Brain pericyte (primary cell): ENCODE measurements at places on chromosomes 2 and 18.

GRCh38 chr2:29393676-29394075 is 278.5 kb downstream of the CLIP4 start:
- DNase-seq = no peak

GRCh38 chr18:76458522-76459311 is 36.3 kb downstream of the ZNF516 start:
- DNase-seq = no peak

- DNase-seq = no peak
These were observed 267.7 kb downstream of the NBAS start for GRCh38 chr2:15293262-15293937.

DNA sequence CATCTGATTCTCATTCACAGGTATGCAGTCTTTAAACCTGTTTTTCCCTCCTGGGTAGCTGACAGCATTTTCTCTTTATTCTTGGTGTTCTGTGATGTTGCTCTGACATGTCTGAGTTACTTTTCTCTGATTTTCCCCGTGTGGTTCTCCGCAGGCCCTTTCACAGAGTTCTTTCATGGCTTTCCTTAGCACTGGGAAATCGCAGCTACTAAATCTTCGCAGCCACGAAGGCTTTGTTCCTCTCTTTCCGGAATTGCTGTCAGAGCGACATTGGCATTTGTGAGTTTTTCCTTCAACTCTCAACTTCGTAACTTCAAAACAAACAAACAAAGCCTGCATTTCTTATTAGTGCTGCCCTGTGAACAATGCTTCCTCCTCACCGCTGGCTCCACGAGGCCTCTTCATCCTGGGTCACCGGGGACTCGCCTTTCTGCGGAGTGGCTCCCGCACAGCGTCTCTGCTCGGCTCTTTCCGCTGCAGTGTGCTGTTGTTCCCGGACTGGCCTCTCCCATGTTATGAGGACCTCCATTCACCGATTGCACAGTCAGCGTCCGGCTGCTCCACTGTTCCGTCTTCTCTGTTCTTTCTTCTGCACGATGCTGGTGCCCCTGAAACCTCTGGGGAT is 16.1 kb downstream of the COLEC11 start:
- DNase-seq = no peak

DNA sequence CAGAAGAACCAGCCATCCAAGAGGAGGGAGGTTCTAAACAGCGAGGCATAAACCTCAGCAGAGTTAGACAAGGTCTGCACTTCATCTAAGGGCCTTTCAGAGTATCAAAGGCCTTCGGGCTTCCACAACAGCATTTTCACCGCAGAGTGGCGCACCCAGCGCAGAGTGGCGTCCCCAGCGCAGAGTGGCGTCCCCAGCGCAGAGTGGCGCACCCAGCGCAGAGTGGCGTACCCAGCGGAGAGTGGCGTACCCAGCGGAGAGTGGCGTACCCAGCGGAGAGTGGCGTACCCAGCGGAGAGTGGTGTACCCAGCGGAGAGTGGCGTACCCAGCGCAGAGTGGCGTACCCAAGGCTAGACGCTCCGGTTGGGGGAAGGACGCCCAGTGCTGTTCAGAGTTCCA is 137.9 kb downstream of the ZNF516 start:
- no peak for DNase-seq

DNA sequence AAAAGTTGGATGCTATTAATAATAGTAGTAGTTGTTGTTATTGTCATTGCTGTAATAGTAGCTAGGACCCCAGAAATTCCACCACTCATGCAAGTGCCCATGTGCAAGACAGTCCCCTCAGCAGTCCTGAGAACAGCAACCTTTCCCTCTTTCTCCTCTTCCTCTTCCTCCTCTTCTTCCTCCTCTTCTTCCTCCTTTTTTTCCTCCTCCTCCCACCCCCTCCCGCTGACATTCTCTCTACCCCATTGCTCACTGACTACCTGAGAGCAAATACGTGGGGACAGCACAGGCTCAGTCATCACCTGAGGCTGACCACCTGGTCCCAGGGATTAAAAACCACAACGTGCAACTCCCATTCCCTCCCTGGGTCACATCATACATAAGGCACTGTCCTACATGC is 41.8 kb downstream of the SMAD7 start:
- no peak for DNase-seq

- no peak for DNase-seq
These were observed 50.3 kb upstream of the GREB1L start for GRCh38 chr18:21191596-21192307.

DNA sequence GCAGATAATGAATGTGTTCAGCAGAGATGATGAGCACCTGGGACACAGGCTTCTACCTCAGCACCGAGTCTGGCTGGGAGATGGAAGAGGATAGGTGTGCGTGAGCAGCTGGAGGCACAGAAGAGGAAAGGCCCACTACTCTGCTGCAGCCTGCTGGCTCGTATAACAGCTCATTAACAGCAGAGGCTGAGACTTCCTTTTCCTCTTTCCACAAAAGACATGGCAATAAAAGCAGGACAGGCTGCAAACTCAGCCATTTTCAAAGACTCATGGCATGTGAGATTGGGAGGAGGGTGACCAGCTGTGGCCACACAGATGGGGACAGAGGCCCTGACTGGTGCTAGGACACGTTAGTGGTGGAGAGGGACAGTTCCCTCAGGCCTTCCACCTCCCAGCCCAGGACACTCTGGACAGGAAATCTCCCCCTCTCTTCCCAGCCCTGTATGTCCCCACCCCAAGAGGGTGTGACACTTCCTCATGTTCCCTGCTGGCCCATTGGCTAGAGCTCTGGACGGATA is 60.3 kb downstream of the CACNB4 start:
- DNase-seq = no peak

GRCh38 chr2:1586923-1587840 is 157.1 kb downstream of the PXDN start:
- DNase-seq = no peak

- no peak for DNase-seq
These were observed 26.2 kb downstream of the PTPRM start for GRCh38 chr18:7593218-7593819.

GRCh38 chr18:79510731-79511241 is 115.1 kb downstream of the NFATC1 start:
- no peak for DNase-seq

GRCh38 chr2:145157036-145157675 is 637.2 kb upstream of the ZEB2 start:
- DNase-seq = no peak

- no peak for DNase-seq
These were observed 239.1 kb downstream of the ICOS start for GRCh38 chr2:204175552-204176271.

DNA sequence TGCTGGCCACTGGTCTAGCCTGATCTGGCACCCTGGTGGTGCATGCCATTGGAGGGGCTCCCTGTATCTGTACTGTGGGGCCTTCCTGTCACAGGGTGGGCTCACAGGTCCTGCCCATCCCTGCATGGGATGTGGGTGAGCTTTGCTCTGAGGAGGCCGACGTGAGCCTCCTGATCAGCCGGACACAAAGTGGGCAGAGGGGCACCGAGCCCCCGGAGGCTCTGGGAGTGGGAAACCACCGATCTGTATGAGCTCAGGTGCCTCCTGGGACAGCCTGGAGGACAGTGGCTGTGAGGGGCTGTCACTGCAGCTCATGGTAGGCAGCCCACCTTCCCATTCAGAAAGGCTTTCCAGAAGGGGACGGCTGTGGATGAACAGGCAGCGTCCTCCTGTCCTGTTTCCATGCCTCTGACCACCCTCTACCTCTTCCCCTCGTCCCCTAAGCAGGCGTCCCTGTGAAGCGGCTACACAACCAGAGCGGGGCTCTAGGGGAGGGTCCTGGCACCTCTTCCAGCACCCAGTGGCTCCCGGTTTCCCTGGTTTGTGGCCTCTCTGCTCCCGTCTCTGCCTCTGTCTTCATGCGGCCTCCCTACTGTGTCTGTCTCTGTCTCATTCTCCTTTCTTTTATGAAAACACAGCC is 112.5 kb upstream of the OTOS start:
- DNase-seq = no peak

- no peak for DNase-seq
These were observed 56.5 kb downstream of the SEPTIN10 start for GRCh38 chr2:109557309-109557708.

DNA sequence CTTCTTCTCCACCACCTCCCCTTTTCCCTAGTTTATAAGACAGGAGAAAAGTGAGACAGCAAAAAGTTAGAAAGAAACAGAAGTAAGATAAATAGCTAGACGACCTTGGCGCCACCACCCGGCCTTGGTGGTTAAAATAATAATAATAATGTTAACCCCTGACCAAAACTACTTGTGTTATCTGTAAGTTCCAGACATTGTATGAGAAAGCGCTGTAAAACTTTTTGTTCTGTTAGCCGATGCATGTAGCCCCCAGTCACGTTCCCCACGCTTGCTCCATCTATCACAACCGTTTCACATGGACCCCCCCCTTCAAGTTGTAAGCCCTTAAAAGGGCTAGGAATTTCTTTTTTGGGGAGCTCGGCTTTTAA is 1.5 kb upstream of the BUB1 start:
- no peak for DNase-seq

GRCh38 chr2:69306822-69307578 is 80.0 kb downstream of the GFPT1 start:
- no peak for DNase-seq

- no peak for DNase-seq
These were observed 95.4 kb downstream of the CTAGE1 start for GRCh38 chr18:22322243-22322691.

GRCh38 chr2:238139196-238140039 is 950 bp downstream of the KLHL30 start:
- no peak for DNase-seq

GRCh38 chr2:96142217-96143113 is 2.8 kb downstream of the DUSP2 start:
- no peak for DNase-seq

DNA sequence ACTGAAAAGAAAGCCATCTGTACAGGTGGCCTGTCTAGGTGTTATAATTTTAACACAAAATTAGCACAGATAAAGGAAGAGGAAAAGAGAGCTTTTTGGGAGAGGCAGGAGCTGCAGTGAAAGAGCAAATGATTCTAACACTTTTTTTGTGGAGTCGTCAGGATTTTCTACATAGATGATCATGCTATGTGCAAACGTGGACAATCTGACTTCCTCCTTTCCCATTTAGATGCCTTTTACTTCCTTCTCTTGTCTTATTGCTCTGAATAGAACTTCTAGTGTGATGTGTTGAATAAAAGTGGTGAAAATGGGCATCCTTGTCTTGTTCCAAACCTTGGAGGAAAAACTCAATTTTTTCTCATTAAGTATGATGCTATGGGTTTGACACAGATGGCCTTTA is 334.5 kb downstream of the NBAS start:
- DNase-seq = no peak

- DNase-seq = no peak
These were observed 80.5 kb upstream of the KCNH7 start for GRCh38 chr2:162919111-162919510.

- DNase-seq = no peak
These were observed 106.0 kb downstream of the DTNB start for GRCh38 chr2:25567406-25567805.

DNA sequence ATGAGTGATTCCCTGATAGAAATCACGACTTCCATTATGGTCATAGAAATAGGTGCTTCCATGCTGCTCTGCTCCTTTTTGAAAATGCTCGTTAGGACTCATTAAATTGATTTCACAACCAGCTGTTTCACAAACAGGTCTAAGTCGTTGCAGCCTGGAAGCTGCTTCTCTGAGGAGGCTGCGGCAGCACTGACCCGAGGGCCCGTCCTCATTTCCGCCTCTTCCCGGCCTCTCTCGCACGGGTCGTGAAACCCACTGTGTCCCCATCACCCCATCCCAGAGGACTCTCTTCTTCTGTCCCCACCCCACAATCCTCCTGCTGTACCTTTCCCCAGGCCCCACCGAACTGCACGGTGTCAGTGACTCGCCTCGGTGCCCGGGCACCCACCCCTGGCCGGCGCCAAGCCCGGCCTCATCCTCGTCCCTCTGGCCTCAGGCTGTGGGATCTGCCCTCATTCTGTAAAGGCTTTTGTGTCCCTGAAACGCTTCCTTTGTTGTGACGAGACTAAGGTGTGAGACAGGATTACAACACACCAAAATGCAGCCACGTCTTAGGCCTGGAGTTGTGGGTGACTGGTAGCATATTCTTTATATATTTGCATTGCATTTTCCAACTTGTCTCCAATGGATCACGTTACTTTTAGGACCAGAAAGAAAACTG is 112.7 kb upstream of the CTDP1 start:
- no peak for DNase-seq

- no peak for DNase-seq
These were observed 72.9 kb downstream of the BIN1 start for GRCh38 chr2:127034051-127034450.

DNA sequence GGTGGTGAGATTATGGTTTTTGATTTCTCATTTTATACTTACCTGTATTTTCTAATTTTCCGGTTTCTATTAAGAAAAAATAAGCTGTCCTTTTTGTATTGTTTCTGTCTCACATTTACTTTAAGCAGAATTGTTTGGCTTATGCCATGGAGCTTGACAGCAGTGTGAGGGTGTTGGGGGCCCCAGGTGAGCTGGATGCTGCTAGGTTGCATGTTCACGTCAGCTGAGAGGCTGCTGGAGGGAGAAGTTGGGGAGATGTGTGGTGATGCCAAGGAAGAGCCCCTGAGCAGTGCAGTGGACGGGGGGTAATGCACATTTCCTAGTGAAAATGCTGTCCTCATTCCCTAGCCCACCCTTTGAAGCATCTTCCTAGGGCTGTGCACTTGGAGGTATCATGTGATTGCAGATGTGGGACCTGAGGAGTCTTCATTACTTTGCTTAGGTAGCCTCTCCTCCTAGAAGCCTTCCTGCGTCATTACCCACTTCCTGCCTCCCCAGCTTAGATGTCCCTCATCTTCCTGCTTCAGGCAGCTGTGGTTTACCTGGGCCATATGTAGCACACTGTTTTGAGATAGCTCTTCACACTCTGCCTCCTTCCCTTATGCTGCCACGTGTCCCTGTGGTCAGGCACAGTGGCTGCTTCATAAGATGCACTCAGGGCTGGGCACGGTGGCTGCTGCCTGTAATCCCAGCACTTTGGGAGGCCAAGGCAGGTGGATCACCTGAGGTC is 16.2 kb downstream of the ATG16L1 start:
- DNase-seq = no peak

DNA sequence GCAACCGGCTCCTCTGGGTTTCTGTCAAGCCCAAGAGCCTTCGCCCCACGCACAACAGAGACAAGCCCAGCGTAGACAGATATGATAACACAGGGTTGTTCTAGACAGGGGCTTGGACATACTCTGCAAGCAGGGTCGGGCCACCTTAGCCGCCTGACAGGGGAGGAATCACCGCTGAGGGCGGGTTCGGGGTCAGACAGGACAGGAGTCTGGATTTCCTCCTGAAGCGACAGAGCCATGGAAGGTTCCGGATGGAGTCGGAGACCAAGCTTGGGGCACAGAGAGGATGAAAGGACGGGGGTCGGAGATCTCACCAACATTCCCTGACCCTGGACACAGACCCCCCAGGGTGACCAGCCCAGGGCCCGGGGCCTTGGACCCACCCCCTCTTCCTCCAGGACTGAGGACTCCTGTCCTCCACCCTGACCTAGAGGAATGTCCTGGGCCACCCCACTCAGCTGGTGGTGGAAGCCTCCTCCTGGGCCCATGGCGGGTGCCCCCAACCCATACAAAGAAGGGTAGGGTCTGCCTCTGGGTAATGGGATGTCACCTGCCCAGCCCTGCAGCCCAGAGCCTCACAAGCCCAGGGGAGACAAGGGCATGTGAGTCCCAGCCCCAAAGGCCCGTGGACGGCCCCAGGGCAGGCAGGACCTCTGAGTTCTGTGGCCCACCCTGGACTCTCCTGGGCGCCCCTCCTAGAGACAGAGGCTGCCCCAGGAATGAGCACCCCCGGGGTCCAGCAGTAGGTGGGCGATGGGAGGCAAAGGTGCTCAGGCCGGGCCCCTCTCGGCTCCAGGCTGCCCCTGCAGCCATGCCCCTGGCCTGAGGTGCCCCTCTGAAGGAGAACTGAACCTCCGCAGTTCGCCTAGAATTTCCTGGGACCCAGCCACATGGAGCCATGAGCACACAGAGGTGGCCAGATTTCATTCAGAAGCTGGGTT is 44.1 kb upstream of the GPC1 start:
- no peak for DNase-seq
